ENCODE measurements at places on chromosomes 3 and 15. TPM values are rescaled to one million over a fixed set of nuclear protein-coding genes. Genes with fewer than 3 reads are reported as not detected.
A peak's percentile ranks its signal among the peaks of the same experiment; 100 is the strongest.

GRCh38 chr3:150603980-150604319 is 829 bp downstream of the SELENOT start:
- no peak for DNase-seq

DNA sequence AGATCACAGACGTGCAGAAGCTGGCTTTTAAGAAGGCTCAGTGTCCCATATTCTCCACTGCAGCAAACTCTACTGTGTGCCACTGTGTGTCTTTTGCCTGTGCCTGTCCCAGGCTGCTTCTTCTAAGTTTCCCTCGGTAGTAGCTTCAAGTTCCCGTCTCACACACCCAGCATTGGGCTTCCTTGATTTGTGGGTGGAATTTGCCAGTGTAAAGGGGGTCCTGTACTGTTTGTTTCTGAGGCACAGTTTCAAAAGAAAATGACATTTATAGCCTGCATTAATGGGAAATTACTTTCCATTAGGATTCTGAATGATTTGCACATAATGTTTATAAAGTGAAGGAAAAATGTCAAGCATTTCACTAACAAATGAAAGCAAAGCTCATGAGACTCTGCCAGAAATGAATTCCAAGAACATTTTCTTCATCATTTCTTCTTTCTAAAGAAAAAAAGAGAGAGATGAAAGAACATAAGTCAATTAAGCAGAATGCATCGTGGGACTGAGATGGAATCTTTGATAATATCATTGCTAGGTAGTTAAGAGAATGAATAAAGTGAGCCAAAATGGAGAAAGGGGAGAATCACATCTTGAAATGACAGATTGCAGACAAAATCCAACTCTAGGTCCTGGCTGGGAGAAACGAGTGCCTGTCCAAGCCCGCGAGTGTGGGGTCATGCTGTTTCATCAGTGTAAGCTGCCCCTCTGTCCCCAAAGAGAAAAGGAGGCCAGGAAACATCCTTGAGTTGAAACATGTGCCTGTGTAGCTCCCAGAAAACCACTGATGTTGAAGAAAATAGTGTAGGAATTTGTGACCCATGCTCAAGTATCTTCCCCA is 48.6 kb upstream of the ADAMTSL3 start:
- no peak for DNase-seq

- DNase-seq: no peak
These were observed 420 bp upstream of the TMIE start for GRCh38 chr3:46700772-46701171.

Gene COL6A6
- 0.02 TPM for polyA plus RNA-seq

DNA sequence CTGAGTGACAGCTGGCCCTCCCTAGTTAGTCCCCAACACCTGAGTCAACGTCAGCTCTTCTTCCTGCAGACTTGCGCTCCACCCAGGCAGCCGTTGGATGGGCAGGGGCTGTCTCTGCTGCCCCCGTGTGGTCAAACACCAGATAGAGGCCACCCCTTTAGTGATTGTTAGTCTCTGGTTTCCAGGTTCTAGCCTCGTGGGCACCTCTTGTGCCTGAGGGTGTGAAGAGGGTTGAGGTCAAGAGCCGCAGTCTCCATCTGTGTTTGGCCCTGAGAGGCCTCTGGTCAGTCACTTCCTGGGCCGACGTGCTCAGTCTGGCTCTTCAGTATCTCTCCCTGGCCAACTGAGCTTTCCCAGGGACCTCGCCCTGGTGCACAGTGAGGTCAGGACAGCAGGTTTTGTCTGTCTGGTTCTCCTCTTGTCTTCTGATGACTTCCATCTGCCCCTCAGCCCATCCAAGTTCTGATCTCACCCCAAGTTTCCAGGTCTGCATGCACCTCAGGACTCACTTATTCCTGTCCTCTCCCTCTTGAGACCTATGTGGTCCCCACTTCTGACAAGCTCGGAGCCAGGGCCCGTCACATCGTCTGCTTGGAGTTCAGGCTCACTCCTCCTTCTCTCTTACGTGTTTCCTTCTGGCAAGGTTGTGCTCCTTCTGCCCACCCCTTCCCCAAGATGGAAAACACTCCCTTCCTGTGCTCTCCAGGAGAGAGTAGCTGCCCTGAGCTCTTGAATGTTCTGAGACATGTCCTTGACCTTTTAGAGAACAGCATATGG is 20.9 kb downstream of the CD276 start:
- peak; percentile 87 for DNase-seq

Gene IFT80
- polyA plus RNA-seq: 7.2 TPM

- no peak for DNase-seq
These were observed 171.8 kb upstream of the WNT5A start for GRCh38 chr3:55658690-55659562.

GRCh38 chr3:113436809-113437208 is 4.5 kb downstream of the CFAP44 start:
- no peak for DNase-seq

Gene ARPP19
- 44.3 TPM for polyA plus RNA-seq

DNA sequence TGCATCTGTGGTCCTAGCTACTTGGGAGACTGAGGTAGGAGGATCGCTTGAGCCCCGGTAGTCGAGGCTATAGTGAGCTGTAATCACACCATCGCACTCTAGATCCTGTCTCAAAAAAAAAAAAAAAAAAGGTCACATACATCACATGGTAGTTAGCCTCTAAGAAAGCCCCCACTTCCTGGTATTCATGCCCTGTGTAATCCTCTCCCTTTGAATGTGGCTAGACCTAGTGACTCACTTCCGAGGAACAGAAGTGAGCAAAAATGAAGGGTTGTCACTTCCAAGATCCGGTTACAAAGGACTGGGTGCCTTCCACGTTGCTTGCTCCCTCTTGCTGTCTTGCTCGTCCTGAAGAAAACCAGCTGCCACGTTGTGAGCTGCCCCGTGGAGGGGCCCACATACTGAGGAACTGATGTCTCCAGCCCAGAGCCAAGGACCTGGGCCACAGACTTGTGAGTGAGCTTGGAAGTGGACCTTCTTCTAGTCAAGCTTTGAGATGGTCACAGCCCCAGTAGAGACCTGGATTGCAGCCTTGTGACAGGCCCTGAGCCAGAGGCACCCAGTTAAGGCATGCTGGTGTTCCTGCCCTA is 12.6 kb upstream of the LCTL start:
- no peak for DNase-seq
